Neural crest cell (in vitro differentiated cells): ENCODE measurements at places on chromosomes 6 and 20. TPM values are rescaled to one million over a fixed set of nuclear protein-coding genes. Genes with fewer than 3 reads are reported as not detected.

- no peak overlapping the region for H3K27ac ChIP-seq
- H3K27me3 ChIP-seq, result no peaks in the 10 kb centered on the region
- no peak overlapping the region for H3K4me3 ChIP-seq
- DNase-seq, result no peak
- peaks cover 5% of the 10 kb centered on the region for H3K36me3 ChIP-seq
Observed at GRCh38 chr6:162343198-162343935, 384.2 kb downstream of the PRKN start.

DNA sequence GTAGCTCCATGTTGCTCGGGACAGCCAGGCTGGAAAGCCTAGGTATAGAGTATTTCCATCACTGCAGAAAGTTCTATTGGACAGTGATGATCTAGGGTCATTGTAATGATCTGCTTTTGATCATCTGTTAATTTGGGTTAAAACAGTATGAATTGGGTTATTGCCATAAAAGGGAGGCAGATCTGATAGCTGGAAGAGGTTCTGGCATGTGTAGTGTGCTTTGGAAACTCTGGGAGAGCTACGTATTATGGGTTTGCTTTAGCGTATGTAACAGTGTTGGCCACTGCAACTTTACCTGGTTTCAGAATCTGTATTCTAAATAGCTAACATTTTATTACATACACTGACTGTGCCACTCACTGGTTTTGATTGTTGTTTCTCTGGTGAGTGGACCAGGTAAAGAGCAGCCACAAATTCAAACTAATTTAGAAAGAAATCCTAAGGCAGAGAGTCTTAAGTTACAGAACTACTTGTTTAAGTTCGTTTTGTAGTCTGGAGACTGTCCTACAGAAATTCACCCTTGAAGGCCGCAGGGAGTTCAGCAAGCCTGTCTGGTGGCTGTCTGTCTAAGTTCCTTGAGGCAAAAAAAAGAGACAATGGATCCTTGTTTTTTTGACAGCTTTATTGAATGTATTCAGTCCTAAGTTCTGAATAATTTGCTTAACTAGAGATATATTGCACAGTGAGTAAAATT, 300.3 kb downstream of the PRL start:
- H3K27ac ChIP-seq, result no peak overlapping the region
- peaks cover 36% of the 10 kb centered on the region for H3K4me1 ChIP-seq
- no peak overlapping the region for H3K4me3 ChIP-seq
- DNase-seq, result no peak
- H3K27me3 ChIP-seq, result no peaks in the 10 kb centered on the region
- H3K36me3 ChIP-seq, result no peaks in the 10 kb centered on the region

SALL4 gene
- 90.7 and 91.1 TPM in 2 replicates for total RNA-seq

DNA sequence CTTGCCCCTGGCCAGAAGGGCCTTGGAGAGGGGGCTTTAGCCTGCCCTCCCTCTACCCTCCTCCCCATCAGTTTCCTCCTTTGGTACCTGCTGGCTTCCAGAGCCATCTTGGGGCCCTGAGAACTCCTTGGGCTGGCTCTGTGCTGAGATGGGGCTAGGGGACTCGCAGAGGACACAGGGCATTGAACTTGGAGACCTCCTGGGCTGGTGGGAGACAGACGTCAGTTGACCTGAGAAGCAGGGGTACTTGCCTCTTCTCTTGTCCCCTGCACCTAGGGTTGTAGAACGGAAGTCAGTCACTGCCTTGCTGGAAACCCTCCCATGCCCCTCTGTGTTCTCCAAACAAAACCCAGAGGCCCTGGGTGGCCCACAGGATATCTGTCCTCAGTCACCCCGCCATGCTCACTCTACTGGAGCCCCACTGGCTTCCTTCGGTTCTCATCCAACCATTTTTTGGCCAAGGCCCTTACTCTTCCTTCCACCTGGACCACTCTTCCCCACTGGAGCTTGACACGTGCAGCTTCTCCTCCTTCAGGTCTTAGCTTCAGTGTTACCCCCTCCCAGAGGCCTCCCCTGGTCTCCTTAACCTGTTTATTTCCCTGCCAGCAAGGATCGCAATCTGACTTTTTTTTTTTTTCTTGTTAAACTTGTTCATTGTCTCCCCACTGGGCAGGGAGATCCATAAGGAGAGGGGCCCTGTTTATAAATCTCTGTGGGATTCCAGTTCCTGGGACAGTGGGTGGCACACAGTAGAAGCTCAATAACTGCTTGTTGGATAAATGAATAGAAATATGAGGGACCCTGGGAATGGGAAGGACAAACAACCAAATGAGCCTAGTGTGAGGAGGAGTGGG, 971 bp downstream of the RBCK1 start:
- H3K36me3 ChIP-seq, result peaks cover 32% of the 10 kb centered on the region
- H3K27ac ChIP-seq, result peak overlapping the region; percentile 93

GRCh38 chr6:88562353-88563276, 396.5 kb upstream of the CNR1 start:
- no peak for DNase-seq
- H3K36me3 ChIP-seq, result no peaks in the 10 kb centered on the region
- H3K27ac ChIP-seq, result no peak overlapping the region
- H3K27me3 ChIP-seq, result peaks cover 3% of the 10 kb centered on the region

CDSN gene
- not detected in 2 replicates for total RNA-seq

GRCh38 chr6:80541886-80542285, 435.4 kb downstream of the BCKDHB start:
- H3K27me3 ChIP-seq, result no peaks in the 10 kb centered on the region
- DNase-seq, result no peak
- peaks cover 2% of the 10 kb centered on the region for H3K36me3 ChIP-seq
- peaks cover 26% of the 10 kb centered on the region for H3K4me1 ChIP-seq

FUT9 gene
- 2.0 and 2.2 TPM in 2 replicates for total RNA-seq

DNA sequence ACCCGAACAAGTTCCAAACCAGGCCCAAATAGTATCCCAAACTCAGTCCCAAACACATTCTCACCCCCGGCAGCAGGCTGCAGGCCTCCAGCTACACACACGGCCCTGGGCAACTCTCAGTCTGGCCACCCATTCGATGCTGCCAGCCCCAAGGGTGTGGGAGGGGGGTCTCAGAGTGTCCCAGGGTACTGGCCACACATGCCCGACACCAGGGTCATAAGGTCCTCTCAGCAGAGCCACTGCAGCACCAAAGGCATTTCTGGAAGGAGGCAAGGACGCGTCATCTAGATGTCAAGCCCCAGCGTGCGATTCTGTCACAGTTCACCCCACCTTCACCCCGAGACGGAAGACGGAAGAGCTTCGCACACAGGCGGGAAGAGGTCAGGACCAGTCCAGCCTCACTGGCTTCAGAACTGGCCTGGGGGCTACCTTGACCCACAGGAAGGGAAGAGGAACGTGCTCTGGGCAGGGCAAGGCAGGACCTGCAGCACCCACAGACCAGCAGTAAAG, 9.5 kb downstream of the MYL9 start:
- no peaks in the 10 kb centered on the region for H3K36me3 ChIP-seq
- H3K27me3 ChIP-seq, result no peaks in the 10 kb centered on the region
- H3K4me3 ChIP-seq, result no peak overlapping the region

DNA sequence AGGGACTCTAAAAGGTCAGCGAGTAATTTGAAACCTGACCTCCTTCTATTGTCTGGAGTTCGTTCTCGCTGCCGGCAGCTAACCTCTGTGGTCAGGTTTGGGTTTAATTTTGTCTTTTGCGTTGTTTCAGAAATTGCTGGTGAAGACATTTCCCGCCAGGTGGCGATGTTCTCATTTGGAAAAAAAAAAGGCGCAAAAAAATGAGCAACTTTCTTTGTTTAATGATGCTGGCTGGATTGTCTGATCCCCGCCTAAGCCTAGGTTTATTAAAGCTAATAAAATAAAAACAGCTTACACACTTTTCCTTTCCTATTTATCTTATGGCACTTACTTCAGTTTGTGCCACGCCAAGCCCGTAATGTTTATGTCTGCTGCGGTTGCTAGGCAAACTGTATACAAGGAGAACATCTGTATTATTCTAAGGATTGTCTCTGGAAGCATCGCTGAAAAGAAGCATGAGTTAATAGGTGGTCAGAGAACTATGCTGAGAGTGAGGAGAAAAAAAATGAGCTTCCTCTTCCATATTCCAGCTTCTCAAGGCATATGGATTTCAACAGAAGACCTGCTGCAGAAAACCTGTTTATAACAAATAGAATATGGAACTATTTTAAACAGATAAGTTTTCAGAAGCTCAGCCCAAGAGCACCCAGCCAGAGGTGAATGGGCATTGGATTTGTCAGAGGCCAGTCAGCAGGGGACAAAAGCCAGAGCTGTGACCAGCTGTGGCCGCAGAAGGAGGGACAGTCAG, 205.7 kb downstream of the DOK5 start:
- no peaks in the 10 kb centered on the region for H3K36me3 ChIP-seq
- H3K27me3 ChIP-seq, result peaks cover 7% of the 10 kb centered on the region
- H3K4me3 ChIP-seq, result peak overlapping the region; percentile 42

- no peaks in the 10 kb centered on the region for H3K36me3 ChIP-seq
- no peak overlapping the region for H3K27ac ChIP-seq
- no peaks in the 10 kb centered on the region for H3K4me1 ChIP-seq
- no peak for DNase-seq
- no peak overlapping the region for H3K4me3 ChIP-seq
Observed at GRCh38 chr20:53884859-53885541, 185.4 kb downstream of the BCAS1 start.

GRCh38 chr20:32495949-32496348, 89.2 kb downstream of the NOL4L start:
- no peak overlapping the region for H3K27ac ChIP-seq
- no peaks in the 10 kb centered on the region for H3K36me3 ChIP-seq
- peaks cover 41% of the 10 kb centered on the region for H3K4me1 ChIP-seq

GRCh38 chr6:28003059-28003458, 46.0 kb downstream of the OR2B6 start:
- H3K4me1 ChIP-seq, result peaks cover 12% of the 10 kb centered on the region
- H3K36me3 ChIP-seq, result no peaks in the 10 kb centered on the region
- H3K27ac ChIP-seq, result no peak overlapping the region
- no peak overlapping the region for H3K4me3 ChIP-seq

PHACTR1 gene
- 10.3 and 10.4 TPM in 2 replicates for total RNA-seq

- no peaks in the 10 kb centered on the region for H3K4me1 ChIP-seq
- peak; percentile 33 for DNase-seq
- H3K4me3 ChIP-seq, result no peak overlapping the region
- H3K27ac ChIP-seq, result no peak overlapping the region
- H3K36me3 ChIP-seq, result no peaks in the 10 kb centered on the region
- no peaks in the 10 kb centered on the region for H3K27me3 ChIP-seq
Observed at GRCh38 chr6:111210194-111210728, 123.0 kb downstream of the SLC16A10 start.

- DNase-seq, result no peak
- peaks cover 37% of the 10 kb centered on the region for H3K4me1 ChIP-seq
- no peak overlapping the region for H3K27ac ChIP-seq
- no peaks in the 10 kb centered on the region for H3K36me3 ChIP-seq
Observed at GRCh38 chr20:61449057-61449609, 197.1 kb downstream of the CDH4 start.

DNA sequence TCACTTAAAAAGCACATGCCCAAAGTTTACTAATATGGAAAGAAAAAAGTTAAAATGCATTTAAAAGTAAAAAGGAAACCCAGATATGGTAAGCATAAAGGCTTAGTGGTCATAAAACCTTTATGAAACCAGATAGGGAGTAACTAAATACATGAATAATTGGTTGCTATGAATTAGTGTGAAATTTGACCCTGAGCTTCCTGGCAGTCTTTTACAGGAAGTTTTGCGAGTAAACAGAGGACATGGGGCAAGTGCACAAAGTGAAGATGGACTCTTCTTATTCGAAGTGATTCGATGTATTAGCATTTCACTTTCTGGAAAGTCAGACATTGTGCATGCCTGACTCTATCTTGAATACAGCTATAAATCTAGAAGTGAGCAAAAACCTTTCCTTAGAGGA, 90.9 kb upstream of the MLIP start:
- H3K36me3 ChIP-seq, result no peaks in the 10 kb centered on the region
- no peaks in the 10 kb centered on the region for H3K4me1 ChIP-seq
- no peaks in the 10 kb centered on the region for H3K27me3 ChIP-seq
- no peak for DNase-seq
- H3K27ac ChIP-seq, result no peak overlapping the region

- no peak overlapping the region for H3K4me3 ChIP-seq
- no peaks in the 10 kb centered on the region for H3K36me3 ChIP-seq
- no peaks in the 10 kb centered on the region for H3K27me3 ChIP-seq
- H3K4me1 ChIP-seq, result no peaks in the 10 kb centered on the region
- H3K27ac ChIP-seq, result no peak overlapping the region
- no peak for DNase-seq
Observed at GRCh38 chr6:8170245-8170644, 67.9 kb upstream of the EEF1E1 start.

SLC52A3 gene
- not detected in 2 replicates for total RNA-seq

TAGAP gene
- not detected in 2 replicates for total RNA-seq

ZSCAN16 gene
- total RNA-seq, result 11.1 and 11.8 TPM in 2 replicates

CCN6 gene
- total RNA-seq, result not detected in 2 replicates

- no peak overlapping the region for H3K27ac ChIP-seq
- DNase-seq, result no peak
- H3K36me3 ChIP-seq, result no peaks in the 10 kb centered on the region
- H3K4me1 ChIP-seq, result no peaks in the 10 kb centered on the region
- H3K4me3 ChIP-seq, result no peak overlapping the region
Observed at GRCh38 chr20:5667705-5668528, 82.3 kb upstream of the SHLD1 start.

DNA sequence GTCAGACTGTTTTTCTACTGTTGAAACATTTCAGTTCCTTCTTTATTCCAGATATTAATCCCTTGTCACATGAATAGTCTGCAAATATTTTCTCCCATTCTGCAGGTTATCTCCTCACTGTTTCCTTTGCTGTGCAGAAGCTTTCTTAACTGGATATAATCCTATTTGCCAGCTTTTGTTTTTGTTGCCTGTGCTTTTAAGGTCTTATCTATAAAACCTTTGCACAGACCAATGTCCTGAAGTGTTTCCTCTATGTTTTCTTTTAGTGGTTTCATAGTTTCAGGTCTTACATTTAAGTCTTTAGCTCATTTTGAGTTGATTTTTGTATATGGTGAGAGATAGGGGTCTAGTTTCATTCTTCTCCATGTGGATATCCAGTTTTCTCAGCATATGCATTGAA, 19.2 kb downstream of the NCOA6 start:
- H3K36me3 ChIP-seq, result peaks cover 18% of the 10 kb centered on the region
- no peak overlapping the region for H3K4me3 ChIP-seq
- H3K27me3 ChIP-seq, result no peaks in the 10 kb centered on the region
- H3K27ac ChIP-seq, result no peak overlapping the region

DNA sequence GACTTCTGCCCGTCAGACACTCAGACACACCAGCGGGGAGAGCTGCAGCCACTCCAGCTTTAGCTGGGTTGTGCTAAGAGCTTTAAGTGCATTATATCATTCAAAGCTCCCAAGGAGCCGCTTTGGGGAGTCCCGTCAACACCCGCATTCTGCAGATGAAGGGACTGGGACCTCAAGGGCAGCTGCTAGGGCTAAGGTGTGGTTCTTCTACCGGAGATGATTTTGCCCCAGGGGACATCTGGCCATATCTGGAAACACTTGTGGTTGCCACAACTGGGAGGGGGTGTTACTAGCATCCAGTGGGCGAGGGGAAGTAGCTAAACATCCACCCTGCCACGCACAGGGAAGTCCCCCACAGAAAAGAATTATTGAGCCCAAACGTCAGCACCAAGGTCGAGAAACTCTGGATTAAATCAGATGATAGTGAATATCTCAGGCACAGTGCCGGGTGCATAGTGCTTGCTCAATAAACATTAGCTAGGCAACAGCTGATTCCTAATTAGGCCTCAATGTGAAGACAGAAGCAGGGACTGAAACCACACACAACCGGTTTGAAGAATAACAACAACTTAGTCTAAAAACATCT, 29.6 kb downstream of the PMEPA1 start:
- no peak overlapping the region for H3K4me3 ChIP-seq
- H3K27me3 ChIP-seq, result peaks cover 82% of the 10 kb centered on the region
- no peaks in the 10 kb centered on the region for H3K36me3 ChIP-seq
- no peak overlapping the region for H3K27ac ChIP-seq

GRCh38 chr20:33132513-33133372, 35.2 kb upstream of the BPIFA2 start:
- H3K36me3 ChIP-seq, result no peaks in the 10 kb centered on the region
- DNase-seq, result no peak
- no peak overlapping the region for H3K27ac ChIP-seq

SLC17A9 gene
- total RNA-seq, result 1.2 and 1.4 TPM in 2 replicates
